ENCODE measurements at places on chromosomes 16 and 17.

DNA sequence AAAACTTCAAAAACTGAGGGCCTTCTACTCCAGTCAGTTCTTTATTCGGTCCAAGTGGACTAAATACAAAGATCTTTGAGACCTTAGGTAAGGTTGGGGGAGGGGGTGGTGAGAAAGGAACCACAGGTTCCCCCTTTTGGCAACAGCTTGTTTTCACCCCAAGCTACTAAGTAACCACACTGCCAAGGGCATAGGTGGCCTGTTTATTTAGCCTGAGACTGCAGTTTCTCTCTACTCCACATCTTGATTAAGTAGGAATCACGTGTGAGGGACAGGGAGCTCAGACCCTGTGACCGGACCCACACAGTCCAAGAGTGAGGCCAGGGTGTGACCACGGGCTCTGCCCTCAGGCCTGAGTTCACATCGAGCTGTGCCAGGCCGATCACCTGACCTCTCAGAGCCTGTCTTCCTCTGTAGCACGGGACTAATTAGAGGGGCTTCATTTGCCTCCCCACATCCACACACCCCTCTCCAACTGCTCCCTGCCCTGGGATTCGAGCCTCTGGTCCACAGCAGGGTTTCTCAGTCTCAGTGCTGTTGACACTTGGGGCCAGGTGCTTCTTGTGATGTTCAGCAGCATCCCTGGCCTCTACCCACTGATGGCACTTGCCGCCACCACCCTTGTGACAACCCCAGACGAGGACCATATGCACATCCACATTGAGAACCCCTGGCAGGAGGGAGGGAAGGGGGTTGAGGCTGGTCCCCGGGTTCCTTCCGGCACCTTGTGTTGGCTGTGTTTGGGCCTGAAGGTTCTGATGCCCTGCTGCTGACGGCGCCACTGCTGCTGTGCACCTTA is 17.8 kb downstream of the ST6GALNAC2 start:
- DNase-seq: no peak

DNA sequence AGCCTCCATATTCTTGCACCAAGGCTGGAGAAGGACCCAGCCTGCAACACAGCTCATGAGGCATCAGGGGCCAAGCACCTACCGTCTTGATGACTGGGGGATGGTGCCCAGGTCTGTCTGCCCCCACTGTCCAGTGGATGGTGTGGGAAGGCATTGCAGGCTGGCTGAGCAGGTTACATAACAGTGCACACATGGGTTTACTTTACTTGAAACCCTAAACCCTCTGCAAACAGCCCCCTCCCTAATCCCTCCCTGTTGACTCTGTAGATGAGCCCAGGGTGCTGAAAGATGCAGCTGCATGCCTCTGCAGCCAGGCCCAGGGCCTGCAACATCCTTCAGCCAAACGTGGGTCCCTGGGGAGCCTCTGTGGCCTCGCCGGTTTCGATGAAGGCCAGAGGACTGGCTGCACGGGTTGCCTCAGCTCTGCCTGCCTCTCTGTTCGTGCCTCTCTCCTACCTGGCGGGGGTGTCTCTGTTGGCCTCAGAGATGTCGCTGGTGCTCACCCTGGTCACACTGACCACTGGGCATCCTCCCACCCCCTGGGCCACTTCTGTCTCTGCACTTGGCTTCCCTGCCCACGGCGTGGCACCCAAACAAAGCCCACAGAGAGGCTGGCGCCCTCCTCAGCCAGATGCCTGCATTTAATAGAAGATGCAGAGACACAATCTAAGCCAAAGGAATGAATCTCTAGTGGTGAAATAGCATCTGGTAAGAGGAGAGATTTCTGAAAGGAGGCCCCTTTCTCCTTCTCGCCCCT is 95.1 kb downstream of the METRNL start:
- DNase-seq: no peak

GRCh38 chr17:30234296-30234695 is 1.2 kb downstream of the SLC6A4 start:
- no peak for DNase-seq

DNA sequence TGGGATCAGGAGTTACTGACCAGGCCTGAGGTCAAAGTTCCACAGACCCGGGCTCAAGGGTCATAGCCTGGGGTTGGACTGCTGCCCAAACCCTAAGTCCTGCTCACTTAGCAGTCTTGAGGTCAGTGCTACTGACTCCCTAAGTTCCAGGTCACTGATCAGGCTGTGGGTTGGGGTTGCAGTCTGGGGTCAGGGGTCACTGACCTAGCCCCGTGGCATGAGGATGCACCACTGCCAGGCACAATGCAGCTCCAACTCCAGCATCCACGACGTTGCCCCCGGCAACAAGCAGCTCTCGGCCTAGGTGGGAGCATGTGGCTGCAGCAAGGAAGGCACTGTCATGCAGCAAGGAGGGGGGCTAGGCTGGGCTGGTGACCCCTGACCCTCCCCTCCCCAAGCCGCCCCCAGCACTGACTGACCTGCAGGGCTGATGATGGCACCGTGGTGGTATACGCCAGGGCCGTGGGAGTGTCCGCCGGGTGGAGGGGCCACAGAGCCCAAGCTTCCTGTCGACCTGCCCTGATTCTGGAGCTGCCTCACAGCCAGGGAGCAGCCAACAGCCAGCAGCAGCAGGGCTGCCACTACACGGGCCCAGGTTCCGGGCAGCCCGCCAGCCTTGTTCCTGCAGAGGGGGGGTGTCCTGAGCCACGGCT is 1.1 kb downstream of the GGT6 start:
- no peak for DNase-seq

DNA sequence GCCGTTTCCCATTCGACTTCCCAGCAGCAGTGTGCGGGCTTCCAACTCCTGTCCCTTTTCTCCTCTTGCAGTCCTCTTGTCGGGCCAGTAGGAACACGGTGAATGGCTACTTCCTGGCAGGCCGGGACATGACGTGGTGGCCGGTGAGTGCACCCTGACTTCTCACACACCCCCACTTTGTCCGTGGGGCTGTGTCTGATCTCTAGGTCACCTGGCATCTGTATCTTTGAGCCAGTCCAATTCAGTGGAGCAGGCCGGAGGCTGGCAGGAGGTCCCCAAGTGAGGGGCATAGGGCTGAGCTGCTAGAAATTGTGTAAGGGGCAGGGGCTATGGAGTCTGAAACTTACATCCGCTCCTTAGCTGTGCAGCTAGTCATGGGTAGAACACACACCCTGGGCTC is 6.6 kb downstream of the SLC5A10 start:
- DNase-seq: no peak

DNA sequence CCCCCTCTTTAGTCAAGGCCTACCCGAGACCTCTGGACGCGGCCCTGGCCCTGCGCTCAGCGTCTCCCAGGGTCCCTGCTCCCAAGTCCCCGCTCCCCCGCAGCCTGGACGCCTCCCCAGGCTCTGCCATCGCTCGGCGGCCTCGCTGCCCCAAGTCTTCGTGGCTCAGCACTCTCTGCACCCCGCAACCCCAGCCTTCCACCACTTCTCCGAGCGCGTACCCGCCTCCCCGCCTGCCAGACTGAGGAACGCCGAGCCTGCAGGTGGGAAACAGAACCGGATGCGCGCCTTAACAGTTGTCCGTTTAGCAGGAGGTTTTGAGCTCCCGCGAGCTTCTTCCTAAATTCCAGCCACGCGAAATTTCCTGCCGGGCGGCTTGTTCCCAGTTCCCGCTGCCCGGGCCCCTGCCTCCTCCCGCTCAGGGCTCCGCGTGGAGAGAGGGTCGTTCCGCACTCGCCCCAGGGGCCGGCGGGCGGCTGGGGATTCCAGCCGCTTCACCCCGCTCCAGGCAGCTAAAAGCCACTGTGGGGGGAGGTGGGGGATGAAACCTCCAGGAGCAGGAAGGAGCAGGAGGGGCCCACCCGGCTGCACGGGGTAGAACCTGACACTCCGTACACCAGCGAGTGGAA is 87.7 kb downstream of the KCNJ12 start:
- no peak for DNase-seq

- no peak for DNase-seq
Observed at GRCh38 chr16:77336637-77337036, 98.2 kb downstream of the ADAMTS18 start.

GRCh38 chr17:8701221-8701620 is 43.4 kb downstream of the CCDC42 start:
- no peak for DNase-seq

DNA sequence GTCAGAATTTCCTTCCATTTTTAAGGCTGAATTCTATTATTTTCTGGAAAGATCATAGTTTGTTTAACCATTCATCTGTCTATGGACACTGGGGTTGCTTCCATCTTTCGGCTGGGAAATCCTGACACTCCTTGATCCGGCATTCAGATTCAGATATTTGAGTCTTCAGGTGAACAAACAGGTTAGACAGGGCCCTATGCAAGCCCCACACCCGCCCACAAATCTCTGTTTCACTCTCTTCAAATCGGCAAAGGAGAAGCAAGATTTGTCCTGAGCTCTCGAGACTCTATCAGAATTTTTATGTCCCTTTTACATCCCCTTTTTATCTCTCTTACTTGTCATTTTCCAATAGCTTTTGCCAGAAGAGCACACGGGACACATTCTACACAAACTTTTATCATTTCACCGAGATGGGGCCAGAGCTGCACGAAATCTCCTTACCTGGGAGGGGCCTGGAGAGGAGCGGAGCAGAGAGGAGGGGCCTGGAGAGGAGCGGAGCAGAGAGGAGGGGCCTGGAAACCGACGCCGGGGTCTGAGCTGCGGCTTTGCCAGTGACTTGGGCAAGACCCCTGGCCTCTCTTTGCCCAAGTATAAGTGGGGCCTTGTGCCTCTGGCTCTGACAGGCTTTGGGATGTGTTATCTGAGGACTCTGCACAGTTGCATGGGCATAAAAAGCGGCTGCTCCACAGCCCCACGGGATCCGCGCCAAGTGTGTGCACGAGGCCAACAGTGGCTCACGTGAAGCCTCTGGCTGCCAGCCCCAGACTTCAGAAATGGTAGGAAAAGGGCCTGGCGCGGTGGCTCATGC is 54.3 kb upstream of the RBFOX3 start:
- DNase-seq: no peak
